Stimulated activated CD4-positive, alpha-beta T cell treated with anti-CD3 and anti-CD28 coated beads, Interleukin-4, amount 100 ng/mL, for 48 hours (primary cell): ENCODE measurements at places on chromosomes 12 and 14.

DNA sequence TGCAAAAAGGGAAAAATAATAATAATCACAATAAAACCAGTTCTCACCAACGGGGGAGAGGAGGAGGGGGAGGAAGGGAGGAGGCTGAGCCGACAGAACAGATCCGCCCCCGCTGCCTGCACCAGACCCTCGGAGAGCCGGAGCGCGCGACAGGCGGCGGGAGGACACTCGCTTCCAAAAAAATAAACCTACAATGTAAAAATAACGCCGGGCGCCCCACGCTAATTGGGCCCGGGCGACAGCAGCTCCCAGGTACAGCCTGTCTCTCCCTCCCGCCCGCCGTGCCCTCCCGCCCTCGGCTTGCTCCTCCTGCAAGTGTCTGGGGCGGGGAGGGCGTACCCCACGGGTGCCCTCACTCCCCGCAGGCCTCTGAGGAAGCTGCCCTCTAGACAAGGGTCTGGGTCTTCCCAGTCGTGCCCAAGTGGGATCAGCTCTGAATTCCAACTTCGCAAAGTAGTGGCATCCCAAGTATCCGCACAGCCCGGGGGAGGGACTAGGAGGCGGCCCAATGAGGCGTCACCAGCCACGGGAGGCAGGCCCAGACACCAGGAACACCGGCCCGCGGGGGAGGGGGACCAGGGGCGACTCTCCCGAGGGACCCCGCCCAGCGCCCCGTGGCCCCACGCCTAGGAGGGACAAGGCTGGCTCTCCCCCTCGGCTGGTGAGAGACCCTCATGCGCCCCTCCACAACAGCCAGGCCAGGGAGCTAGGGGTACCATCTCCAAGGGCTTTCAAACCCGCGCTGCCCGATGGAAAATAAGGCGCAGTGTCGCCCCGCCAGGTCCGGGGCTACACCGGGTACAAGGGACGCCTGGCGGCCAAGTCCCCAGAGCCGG, 1.0 kb downstream of the NCOR2 start:
- peak; percentile 65 for DNase-seq

DNA sequence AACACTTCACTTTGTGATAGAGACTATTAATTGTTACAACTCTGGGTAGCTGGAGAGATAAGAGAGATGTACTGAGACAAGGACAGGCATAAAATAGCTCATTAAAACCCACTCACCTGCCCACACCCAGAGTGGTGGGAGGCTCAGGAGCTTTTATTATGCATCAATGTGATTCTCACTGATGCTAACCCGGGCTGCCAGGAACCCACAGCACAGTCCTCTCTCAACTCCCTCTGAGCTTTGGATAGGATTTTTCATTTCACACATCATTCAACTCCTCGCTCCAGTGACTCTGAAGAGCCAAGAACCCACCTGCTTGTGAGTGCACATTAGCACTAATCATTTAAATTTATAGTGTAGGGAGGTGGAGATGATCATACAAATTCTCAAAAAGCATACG, 827.9 kb downstream of the FLRT2 start:
- no peak for DNase-seq

DNA sequence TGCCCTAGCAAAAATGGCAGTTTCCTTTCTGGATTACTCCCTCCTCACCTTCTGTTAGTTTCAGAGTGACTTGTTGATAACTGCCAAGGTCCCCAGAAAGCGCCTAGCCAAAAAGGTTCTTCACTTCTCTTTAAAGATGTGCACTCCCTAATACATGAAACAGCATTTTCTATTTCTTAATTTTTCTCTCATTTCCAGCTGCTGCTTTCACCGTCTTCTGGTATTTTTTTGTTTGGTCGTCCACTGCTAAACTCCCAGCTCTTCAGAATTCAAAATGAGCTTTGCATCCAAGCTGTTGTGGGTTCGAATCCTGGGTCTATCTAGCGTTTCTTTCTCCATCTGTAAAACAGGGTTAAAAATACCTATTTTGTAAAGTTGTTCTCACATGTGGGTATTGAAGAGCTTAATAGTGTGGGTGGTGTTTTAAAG, 397 bp upstream of the BORCS5 start:
- DNase-seq: no peak

- no peak for DNase-seq
Observed at GRCh38 chr12:117020536-117021220, 78.5 kb downstream of the TESC start.

DNA sequence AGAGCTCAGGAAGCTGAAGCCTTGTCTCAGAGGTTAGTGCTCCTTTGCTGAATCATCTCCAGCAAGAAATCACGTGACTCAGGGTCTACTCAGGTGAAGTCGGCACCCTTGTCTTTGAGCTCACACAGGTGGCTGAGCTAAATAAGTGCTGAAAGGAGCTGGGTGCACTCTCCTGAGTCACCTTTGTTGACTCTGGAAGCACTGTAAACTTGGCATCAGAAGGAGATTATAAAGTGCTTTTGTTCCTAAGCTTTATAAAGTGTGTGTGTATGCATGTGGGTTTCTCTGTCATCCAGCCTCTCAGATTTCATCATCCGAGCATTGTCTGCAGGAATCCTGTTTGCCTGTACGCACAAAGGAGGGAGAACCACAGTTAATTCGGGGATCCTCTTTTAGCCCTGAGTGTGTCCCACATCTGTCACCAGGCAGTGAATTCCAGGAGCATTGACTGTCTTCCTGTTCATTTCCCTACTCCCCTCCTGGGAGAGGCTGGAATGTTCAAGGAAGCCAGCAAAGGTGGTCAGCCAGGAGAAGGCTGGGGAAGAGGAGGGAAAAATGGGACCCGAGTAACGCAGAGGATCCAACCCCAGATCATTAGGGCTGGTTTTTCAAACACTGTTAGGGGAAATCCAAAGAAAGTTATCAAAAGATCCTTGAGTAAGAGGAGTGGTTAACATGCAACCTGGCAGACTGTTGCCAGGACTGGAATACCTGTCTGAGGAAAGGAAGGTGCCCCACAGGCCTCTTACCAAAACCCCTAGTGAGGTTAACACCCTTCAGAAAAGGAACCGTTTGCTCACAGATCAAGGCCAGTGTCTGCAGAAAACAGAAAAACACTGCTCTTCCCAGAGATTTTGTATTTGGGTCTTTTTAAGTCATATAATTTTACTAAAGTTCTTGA, 157.5 kb upstream of the HIF1A start:
- peak; percentile 23 for DNase-seq

GRCh38 chr14:34331728-34332623, 130.1 kb downstream of the SPTSSA start:
- peak; percentile 65 for DNase-seq
